Hindlimb muscle (tissue), 1 donor: ENCODE measurements at places on chromosomes 3 and 15. TPM values are rescaled to one million over a fixed set of nuclear protein-coding genes. Genes with fewer than 3 reads are reported as not detected.

The GOLGA8G gene
- not detected for polyA plus RNA-seq

The SLC22A13 gene
- polyA plus RNA-seq: 0.18 TPM

The RYR3 gene
- polyA plus RNA-seq: 48.3 TPM

The AP4E1 gene
- 8.0 TPM for polyA plus RNA-seq

The HCLS1 gene
- 9.9 TPM for polyA plus RNA-seq

The GOLGA8M gene
- 1.4 TPM for polyA plus RNA-seq

The CILP gene
- 20.6 TPM for polyA plus RNA-seq

The ABI3BP gene
- 344 TPM for polyA plus RNA-seq

The CPOX gene
- 13.7 TPM for polyA plus RNA-seq
